ENCODE measurements at places on chromosomes 5 and 9.

DNA sequence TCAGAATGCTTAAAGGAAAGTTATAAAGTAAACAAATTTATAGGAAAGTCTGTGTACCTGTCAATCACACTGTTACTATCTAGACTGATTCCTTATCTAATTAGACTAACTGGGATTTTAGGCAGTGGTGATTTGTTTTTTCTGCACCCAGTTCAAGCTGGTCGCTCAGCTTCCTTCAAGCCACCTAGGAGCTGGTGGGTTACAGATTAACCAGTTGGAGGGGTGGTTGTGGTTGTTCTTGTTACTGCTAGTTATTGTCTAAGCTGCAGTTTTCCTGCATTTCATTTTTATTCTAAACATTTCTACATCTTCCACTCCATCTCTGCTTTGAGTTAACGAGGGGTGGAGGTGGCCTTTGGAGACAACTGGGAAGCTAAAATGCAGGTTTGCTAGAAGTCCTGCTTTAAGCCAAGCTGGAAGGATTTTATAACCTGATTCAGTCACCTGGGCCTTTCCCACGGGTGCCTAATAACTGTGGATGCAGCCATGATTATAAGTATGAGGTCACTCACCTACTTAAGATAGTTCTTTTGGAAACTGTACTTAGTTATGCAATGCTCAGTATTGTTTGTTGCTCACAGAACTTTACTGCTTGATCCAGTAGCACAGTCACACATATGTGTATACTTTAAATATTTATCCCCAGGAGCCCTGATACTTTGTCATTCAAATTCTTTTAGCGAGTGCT lies 303.9 kb upstream of the DAP start:
- no peak for DNase-seq

DNA sequence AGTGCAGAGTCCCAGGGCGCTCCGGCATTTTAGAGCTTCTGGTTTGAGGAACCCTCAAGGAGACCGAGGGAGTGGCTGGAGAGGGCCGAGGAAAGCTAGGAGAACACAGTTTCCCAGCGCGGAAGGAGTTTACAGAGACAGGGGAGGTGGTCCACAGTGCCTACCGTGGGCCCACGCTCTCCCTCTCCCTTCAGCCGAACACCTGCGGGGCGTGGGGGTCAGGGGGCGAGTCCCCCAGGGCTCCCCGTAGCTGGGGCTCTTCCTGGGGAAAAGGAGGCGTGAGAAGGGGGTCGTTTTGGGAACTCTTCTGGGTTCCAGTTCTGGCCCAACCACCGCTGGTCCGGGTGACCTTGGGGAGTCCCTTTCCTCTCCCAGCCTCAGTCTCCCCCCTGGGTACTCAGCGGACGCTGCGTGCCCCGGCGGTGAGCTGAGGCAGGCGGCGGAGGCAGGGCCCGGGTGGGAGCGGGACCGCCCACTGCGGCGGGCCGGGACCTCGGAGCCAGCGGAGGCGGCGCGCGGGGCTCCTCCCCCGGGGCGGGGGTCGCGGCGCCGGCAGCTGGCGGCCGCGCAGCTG lies 368 bp upstream of the FRMPD1 start:
- DNase-seq = no peak

DNA sequence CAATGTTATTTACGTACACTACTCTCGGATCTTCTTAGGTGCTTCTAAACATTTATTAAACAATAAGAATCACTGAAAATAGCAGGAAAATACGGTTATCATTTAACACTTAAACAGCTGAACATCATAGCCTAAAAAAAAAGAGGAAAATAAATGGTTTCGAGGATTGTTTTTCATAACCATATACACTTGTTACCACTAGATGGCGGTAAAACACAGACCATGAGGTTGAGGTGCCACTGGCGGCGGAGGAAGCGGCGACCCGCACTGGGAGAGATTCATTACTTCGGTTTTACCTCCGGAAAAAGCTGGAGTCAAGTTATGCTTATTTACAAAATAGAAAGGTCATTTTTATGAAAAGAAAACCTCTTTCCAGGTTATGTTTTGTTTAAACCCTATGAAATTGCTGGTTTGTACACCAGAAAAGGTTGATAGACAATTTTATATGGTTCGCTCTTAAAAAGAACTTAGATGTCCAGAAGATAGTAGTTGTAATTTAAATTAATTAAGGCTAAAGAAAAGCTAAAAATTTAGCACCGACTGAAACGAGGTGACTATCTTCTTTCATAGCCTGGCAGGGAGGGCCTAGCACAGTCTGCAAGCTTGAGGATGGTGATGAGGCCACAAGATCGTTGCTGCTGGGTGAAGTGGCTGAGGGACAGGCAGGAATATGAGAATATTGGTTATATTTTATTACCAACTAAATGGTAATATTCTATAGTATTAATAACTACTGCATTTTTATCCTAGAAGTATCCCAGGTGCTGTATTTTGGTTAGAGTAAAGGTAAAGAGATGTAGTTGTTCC lies 605.7 kb downstream of the RAB3C start:
- peak; percentile 70 for DNase-seq

- no peak for DNase-seq
Observed at GRCh38 chr5:38835887-38836286, 9.9 kb upstream of the OSMR start.

DNA sequence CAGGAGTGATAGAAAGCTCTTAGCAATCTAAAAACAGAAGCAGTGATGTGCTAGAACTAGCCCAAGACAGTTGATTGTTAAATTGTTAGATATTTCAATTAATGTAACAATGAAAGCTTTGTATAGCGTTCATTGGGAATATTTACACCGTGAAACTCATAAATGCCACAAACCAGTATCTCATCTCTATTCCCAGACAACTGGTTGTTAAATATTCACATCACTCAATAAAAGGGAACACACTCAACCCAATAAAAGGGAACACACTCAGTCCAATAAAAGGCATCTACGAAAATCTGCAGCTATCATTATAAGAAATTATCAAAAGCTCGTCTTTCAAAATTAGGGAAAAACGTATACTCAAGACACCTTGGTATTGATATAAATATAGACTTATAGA lies 270.9 kb downstream of the CYLC2 start:
- no peak for DNase-seq

DNA sequence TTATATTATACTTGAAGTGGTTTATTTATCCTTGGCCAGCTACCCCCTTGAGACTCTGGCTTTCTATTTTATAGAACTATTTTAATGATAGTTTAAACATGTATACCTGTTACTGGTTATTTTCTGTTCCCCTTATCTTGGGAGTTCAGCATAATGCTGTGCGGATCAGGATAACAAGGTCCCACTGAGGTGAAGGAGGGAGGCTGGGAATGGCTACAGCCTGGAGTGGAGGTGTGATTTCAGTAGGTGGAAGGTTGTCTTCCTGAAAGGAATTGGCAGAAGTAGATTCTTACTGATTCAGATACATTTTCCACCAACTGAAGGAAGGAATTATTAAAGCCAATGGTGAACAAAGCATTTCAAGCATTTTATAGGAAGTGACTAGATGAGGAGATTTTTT lies 38.9 kb downstream of the PAM start:
- peak; percentile 27 for DNase-seq

GRCh38 chr9:134180786-134181647 lies 16.7 kb upstream of the RNU6ATAC start:
- peak; percentile 5 for DNase-seq

- DNase-seq = no peak
Observed at GRCh38 chr5:133246376-133247150, 194.8 kb downstream of the HSPA4 start.

DNA sequence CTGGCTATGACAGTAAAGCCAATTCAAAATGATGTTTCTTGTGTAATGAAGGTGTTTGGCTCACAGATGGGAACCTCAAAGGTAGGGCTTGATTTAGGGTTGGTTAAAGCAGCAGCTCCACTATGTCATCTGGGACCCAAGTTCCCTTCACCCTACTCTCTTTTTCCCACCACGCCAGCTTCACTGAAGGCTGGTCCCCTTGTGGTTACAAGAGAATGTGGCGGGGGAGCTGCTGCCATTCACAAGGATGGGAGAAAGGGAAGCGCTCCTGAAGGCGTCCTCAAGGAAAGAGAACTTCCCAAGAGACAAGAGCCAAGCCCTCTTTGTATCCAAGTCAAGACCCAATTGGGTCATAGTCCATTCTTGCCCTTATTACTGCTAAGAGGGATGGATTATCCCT lies 72.7 kb downstream of the NTRK2 start:
- DNase-seq = peak; percentile 11

- no peak for DNase-seq
Observed at GRCh38 chr5:66877843-66878242, 281.6 kb downstream of the MAST4 start.

- no peak for DNase-seq
Observed at GRCh38 chr5:60492958-60493357, 207.0 kb downstream of the DEPDC1B start.

DNA sequence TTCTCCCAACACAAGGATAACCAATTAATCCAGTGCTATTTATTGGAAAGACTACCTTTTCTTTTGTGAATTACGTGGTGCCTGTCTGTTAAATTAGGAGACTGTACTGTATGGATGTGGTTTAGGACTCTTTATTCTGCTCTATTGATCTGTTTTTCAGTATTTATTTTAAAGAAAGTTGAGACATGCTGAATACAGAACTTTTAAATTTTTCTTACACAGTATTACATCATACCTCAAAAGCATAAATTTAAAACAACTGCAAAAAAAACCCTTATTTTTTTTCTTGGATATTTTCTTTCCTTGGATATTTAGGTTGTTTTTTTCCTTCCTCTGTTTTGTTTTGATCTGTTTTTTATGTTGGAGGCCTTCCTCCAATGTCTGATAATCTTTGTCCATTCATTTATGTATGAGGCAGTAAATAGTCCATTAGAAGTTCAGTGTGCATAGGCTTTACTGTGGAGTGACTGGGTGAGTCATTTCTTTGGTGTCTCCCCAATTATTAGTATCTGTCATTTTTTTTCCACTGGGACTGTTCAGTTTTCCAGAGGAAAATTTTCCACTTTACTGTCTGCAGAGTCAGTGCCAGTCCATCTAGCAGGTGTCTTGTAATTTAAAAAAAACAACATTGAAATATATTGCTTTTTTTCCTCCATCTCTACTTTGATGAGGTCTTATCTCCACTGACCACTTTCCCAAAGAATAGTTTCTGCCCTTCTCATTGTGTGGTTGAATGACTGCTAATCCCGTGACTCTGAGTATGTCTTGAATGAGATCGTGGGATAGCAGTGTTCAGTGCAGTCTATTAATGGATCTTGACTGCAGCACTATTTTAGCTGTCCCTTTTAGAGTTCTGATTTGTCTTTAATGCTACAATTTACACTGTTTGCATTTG lies 15.2 kb downstream of the CYSTM1 start:
- DNase-seq = no peak

DNA sequence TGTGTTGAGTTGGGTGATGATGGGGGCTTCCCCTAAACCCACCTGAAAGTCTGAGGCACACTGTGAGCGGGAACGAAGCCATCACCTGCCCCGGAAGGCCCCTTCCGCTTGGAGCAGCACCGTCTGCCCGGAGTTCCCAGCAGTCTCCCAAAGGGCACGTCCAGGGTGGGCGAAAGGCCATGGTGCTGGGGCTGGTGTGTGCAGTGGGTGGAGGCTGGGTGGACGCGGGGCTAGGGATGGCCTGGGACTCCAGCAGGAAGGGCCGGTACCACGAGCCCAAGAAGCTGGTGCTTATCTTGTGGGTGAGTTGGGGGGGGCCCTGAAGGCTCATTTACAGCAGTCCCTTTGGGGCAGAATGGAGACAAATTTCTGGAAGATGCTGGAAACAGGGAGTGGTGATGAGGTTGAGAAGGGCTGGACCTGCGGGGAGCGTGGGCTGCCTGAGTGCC lies 4.6 kb downstream of the FLT4 start:
- DNase-seq = peak; percentile 3

- DNase-seq = no peak
Observed at GRCh38 chr5:11785771-11786352, 118.4 kb downstream of the CTNND2 start.

DNA sequence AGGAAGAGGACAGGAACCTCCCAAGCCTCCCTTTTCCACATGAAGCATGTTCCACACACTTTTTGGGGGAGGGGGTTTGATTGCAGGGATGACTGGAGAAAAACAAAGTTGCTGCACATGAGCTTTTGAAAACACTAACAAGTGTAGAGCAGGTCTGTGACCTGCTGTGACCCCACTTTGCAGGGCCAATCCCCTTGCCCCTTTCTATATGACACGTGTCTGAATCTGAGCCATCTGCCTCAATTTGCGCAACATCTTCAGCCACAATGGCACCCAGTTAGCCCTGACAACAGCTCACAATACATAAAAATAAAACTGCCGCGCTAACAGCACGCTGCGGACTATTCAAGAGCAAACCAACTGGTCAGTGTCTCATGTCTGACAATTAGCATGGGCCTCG lies 227.8 kb upstream of the TBCA start:
- no peak for DNase-seq

DNA sequence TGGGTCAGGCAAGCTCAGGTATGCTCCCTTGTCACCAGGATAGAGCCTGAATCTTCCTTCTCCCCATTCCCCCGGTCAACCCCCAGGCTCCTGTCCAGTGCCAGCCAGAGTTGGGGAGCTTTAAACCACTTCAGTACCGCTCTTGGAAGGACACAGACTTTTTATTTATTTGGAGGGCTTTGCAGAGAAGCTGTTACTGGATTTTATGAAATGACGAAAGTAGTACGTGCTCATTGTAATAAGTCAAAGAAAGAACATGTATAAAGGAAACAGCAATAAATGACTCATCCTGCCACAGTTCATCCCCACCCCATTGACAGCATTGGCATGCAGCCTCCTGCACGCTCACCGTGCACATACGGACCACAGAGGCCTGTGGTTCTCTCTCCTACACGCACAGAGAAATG lies 230.3 kb downstream of the AUH start:
- DNase-seq = no peak

- DNase-seq = no peak
Observed at GRCh38 chr5:10528056-10528816, 35.6 kb upstream of the ANKRD33B start.

DNA sequence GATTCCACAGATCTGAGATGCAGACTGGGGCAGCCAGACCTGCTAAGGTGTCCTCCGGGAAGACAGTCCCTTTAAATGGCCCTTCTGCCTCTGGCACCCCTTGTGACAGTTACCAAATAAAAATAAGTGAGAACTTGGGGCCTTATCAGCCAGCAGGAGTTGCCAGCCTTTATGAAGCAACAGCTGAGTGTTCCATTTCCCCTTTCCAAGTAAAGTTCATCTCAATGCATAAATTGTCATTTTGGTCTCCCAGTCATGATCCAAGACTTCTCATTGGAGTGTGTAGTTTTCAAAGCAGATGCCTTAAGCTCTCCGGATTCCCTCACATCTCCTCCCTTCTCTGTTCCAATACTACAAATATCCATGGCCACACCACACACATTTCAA lies 4.1 kb downstream of the PTCH1 start:
- DNase-seq = no peak

GRCh38 chr9:38422555-38423260 lies 1.5 kb downstream of the IGFBPL1 start:
- DNase-seq = no peak

- DNase-seq = no peak
Observed at GRCh38 chr5:157492886-157493285, 32.9 kb downstream of the NIPAL4 start.

GRCh38 chr5:18068826-18069225 lies 434.6 kb downstream of the TAF11L14 start:
- no peak for DNase-seq

DNA sequence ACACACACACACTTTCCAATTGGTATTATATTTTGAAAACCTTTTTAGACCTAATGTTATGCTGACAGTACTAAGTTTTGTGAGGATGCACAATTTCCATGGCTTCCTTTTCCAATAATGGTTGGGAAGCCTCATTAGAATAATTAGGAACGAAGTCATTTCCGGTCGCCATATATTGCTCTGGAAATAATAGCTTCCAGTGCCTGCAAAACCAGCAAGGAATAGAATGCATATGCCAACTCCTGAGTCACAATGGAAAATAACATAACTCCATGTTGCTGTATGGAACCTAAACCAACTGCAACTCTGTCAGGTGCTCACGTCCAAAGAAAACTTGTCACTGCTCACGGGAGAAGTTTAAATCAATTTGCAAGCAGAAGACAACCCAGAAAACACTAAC lies 222.0 kb downstream of the EBF1 start:
- no peak for DNase-seq
